CD4-positive, alpha-beta memory T cell (primary cell): ENCODE measurements at places on chromosomes 6 and 20. TPM values are rescaled to one million over a fixed set of nuclear protein-coding genes. Genes with fewer than 3 reads are reported as not detected.

GRCh38 chr6:3290149-3290930 is 31.6 kb downstream of the PSMG4 start:
- DNase-seq = no peak

DNA sequence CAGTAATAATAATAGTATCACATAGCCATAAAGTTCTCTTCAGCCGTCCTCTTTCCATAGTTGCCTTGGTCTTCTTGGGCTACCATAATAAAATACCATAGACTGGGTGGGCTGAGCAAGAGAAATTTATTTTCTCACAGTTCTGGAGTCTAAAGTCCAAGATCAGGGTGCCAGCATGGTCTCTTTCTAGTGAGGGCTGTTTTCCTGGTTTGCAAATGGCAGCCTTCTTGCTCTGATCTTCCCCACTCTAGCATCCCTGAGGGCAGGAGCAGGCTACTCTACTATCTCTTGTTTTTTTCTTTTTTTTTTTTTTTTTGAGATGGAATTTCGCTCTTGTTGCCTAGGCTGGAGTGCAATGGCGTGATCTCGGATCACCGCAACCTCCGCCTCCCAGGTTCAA is 8.2 kb upstream of the BEND3 start:
- DNase-seq = no peak

The FOXC1 gene
- not detected for polyA plus RNA-seq

DNA sequence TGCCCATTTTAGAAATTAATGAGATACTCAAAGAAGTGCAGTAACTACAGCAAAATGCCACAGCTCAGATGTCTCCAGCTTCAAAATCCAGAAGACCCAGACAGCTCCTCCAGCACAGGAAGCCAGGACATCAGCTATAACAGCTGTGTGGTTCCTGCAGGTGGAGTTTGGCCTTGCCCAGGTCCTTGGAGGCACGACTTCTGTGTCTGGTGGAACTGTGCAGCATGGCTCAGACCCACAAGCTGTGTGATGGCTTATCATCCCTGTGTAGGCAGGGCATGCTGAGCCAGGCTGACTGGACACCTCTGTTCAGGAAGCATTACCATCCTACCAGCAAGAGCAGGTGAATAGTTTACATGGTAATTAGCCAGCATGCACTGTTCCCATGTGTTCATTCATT is 26.5 kb upstream of the CD93 start:
- no peak for DNase-seq

DNA sequence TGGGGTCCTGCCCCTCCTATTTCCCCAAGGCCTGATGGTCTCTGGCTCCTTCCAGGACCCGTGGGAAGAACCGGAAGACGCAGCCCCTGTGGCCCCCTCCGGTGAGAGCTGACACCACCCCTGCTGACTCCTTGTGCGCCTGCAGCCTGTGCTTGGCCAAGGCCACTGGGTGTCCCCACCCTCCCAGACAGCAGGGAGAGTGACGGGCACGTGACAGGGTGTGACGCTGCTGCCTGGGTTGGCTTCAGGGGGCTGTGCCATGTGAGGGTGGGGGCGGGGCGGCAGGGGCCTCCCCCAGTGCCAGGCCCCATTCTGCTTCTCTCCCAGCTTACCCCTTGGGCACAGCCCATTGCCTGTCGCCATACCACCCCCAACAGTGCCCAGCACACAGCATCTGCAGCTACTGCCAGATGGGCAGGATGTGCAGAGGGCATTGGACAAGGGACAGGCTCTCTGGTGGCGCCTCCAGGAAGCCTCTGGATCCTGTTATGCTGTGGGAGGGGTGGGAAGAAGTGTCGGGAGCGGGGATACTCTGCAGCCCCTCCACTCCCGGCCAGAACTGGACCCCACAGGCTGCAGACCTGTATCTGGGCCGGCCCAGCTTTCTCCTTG is 2.9 kb downstream of the BIRC7 start:
- DNase-seq = no peak

DNA sequence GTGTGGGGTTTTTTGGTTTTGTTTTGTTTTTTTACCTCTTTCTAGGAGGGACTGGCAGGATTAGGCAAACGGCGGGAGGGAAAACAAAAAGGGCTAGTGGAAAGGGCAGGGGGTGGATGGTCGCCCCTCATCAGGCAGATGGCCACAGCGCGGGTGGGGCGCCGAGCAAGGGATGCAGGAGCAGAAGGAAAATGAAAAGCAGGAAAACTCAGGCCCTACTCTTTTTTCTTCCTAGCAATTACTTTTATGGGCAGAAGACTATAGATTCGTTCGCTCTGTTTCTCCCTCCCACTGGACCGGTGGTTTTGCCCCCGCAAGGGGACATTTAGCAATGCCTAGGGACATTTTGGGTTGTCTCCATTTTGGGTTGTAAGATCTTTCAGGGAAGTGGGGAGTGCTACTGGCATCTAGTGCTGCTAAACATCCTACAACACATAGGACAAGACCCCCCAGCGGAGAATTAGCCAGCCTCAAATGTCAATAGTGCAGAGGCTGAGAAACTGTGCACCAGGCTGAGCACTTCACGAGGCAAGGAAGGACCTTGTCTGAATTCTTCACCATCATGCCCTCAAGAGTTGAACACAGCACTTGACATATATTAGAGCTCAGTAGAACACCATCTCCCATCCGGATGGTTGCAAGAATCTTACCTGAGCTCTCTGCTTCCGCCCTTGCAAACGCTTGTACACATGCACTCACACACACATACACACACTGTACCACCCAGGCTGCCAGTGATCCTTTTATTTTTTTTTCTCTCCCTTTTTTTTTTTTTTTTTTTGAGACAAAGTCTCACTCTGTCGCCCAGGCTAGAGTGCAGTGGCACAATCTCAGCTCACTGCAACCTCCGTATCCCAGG is 4.8 kb upstream of the ZMYND8 start:
- DNase-seq = no peak

- DNase-seq = no peak
These were observed 57.8 kb upstream of the ARID1B start for GRCh38 chr6:156719395-156719719.

The TMX4 gene
- polyA plus RNA-seq = 72.5 TPM

The HLA-DQA1 gene
- not detected for polyA plus RNA-seq

The OR11A1 gene
- not detected for polyA plus RNA-seq

The SUMO4 gene
- polyA plus RNA-seq = 2.2 TPM

DNA sequence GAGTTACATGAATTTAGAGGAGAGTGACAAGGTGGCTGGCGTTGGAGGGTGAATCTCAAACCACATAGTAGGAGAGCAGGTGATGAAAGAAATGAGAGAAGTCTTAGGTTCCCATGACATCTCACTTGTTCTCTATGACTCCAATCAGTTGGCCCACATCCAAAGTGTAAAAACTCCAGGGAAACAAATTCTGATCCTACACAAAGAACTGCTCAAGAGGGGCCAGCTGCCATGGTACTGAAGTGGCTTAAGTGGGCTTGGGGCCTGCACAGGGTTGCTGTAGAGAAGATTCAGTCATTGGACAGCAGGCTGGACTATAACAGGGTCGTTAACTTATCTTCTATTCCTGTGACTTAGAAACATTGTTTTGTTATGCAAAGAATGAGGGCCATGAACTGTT is 7.6 kb upstream of the ADGRF4 start:
- no peak for DNase-seq

DNA sequence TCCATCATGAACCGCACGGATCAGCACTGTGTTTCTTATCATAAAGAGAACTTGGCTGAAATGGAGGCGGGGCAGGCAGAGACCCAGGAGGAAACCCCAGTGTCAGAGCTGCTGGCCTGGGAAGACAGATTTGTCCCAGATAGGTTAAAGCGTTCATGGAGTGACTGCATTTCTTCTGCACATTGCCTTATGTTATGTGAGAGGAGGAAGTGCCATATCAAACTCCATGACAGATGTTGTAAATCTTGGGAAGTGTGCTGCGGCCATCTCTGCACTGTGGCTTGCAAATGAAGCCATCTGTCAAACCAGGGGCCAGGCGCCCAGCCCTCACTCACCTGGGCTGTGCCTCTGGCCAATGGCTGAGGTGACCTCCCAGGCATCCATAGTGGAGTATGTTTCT is 163.0 kb downstream of the SLC24A3 start:
- no peak for DNase-seq

DNA sequence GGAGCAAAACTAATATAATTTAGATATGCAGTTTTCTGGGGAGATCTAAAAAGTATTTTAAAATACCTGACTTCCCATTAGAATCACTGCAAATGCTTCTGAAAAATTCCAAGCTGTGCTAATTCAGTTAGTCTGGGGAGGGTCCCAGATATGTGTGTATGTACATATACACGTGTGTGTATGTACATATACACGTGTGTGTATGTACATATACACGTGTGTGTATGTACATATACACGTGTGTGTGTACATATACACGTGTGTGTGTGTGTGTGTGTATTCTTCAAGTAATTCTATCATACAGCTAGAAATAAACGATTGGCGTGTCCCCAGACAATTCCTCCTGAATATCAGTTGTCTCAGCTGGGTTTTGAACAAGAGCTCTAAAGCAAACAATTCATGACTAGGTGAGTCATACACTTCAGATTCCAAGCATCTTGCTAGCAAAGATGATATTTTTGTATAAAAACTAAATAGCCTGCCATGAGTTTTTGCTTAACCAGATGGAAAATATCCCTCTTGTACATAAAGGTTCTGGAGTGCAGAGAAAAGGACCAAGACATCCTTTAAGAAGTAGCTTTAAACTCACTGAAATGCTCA is 58.2 kb downstream of the SPACA1 start:
- no peak for DNase-seq

The SNAI1 gene
- polyA plus RNA-seq = 0.17 TPM

GRCh38 chr6:159871906-159872305 is 18.9 kb upstream of the MAS1 start:
- DNase-seq = no peak

DNA sequence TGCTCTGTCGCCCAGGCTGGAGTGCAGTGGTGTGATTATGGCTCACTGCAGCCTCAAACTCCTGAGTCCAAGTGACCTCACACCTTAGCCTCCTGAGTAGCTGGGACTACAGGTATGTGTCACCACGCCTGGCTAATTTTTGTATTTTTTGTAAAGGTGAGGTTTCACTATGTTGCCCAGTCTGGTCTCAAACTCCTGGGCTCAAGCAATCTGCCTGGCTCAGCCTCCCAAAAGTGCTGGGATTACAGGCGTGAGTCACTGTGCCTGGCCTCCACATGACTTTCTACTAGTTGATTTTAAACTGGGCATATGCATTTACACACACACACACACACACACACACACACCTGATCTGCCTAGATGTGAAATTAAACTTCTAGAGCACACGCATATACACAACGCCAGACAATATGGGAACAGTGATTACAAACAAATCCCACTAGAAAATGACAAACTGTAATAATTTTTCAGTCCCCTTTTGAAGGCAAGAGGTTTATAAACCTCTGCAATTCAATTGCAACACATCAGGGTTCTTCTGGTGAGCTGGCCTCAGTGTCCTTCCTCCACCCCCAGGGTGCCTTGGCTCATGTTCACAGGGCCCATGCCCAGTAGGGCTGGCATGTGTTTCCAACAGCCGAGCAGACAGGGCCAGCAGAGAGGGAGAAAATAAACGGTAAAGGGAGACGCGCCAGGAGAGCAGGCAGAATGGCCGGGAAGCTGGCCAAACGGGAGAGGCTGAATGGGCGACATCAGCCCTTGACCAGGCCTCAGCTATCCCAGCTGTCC is 31.2 kb downstream of the PARD6B start:
- DNase-seq = no peak
